Hematopoietic multipotent progenitor cell treated with erythropoietin and hydrocortisone succinate and interleukin-3 and kit ligand, for 15 days (in vitro differentiated cells): ENCODE measurements at places on chromosomes 11 and 22.

DNA sequence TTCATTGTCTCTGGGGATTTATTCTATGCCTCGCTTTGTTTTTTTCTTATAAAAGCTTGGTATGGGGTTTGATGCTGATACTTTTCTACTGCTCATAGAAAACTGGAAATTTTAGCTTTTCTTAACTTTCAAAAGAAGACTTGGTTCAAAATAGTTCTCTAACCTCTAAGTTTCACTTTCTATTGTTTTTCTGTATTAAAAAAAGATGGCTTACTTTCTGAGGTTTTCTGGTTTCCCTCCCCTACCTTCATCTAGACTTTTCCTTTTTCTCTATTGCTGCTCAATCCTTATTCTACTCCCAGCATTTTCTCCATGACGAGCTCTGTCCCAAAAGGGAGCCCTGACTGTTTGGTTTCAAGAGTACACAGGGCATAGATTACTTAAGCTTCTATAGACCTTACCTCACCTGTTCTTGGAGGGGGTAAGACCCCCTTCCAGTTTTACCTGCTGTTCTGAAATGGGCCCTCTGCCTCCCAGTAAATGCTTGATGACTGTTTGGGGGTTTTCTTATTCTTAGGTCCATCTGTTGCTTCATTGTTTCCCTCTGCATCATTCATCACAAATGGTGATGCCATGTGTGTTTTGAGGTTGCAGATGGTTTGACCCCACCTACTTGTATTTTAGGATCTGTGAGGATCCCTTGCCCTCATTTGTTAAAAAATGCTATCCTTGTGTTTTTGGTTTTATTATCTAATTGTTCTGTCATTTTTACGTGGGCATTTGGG, 29.5 kb downstream of the DNHD1 start:
- DNase-seq, result no peak

DNA sequence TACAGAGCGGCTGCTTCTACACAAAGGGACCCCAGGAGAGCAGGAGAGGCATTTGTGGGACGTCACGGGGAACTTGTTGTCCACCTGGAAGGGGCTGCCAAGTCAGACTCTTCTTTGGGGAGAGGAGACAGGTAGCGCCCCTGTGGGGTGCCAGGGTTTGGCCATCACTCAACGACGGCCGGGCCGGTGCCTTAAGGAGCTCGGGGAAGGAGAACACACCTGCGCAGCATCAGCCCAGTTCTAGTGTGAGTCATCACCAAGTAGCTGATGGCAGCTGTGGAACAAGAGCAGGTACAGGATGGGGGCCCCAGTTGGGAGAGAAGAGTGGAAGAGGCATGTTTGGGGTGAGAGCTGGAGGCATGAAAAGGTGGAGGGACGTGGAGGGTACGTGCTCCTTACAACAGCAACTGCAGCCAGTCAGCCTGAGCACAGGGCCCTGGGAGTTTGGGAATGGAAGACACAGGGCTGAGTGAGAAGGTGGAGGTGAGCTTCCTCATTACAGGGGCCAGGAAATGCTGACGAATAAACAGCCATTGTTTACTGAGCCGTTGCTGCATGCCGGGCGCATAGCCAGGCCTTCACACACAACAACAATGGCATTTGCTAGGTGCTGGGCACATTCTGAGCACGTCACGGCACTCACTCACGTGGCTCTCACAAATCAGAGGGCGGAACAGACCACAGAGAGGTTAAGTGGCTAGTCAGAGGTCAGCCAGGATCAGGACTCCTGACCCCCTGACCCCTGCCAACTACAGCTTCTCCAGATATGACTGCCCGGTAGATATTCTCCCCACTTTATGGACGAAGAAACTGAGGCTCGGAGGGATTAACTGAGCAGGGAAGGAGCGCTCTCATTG, 29.1 kb upstream of the TP53I11 start:
- DNase-seq, result no peak

GRCh38 chr11:58060535-58060934, 29.8 kb downstream of the OR6Q1 start:
- DNase-seq, result no peak

- DNase-seq, result no peak
Measured at GRCh38 chr22:25281675-25282345, 62.4 kb downstream of the CRYBB2 start.

GRCh38 chr11:77967753-77968152, 26.7 kb downstream of the INTS4 start:
- no peak for DNase-seq

DNA sequence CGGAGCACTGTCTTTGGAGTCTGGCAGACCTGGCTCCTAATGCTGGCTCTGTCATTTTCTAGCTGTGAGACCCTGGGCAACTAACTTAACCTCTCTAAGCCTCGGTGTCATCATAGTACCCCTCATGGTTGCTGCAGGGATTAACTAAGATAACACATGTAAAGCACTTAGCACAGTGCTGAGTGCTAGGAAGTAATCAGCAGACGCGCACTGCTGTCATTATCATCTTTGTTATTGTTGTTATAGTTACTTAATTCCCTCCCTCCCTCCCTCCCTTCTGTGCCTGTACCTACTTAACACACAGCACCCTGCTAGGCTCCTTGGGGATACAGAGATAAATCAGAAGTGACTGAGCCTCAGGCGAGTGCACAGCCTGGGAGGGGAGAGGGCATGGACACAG, 104.7 kb upstream of the PITPNB start:
- DNase-seq, result no peak

DNA sequence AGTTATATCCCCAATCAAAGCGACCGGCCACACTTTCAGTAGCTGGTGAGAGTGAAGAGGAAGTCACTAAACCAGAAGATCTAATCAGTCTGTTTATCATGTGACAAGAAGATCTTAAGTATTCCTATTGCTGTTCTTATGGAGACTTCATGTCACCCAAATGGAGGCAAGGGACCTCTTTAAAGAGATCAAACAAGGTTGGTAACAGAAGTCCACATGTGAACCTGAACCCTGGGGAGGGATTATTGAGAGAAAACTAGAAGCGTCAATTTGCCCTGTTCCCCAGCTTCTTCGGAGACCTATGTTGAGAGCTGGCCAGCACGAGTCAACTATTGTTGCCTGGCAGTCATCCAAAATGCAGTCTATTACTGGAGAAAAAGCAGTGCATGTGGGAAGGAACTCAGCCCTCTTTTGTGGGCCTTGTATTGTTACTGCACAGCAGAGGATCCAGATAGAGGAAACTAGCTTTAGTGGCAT, 76.9 kb upstream of the CTSC start:
- no peak for DNase-seq

DNA sequence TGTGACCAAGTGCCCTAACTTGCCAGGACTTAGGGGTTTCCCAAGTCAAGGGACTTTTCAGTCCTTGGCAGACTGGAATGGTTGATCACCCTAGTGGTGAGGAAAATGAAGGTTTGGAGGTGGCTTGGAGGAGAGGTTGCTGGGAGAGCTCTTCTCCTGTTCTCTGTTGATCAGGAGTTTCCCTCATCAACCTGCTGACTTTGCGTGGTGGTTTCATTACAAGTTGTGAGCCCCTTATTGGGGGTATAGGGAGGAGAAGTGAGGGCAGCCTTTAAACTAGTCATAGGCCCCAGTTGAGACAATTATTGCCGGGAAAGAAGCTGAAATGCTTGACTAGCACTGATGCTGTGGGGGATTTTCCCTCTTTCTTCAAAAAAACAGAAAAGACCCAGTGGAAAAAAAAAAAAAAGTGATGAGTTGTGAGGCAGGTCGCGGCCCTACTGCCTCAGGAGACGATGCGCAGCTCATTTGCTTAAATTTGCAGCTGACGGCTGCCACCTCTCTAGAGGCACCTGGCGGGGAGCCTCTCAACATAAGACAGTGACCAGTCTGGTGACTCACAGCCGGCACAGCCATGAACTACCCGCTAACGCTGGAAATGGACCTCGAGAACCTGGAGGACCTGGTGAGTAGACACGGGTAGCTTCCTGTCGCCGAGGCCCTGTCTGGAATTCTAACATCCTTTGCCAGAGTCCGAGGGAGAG, at the start of gene CXCR5:
TSS of gene CXCR5 (plus strand) at position 525 of the 704 bp plus-strand sequence. CDS start at position 575, 50 bp downstream.
- DNase-seq, result no peak
